Activated T-cell treated with anti-CD3 and anti-CD28 coated beads, Interleukin-2, amount 50 U/mL, for 72 hours (primary cell): ENCODE measurements at places on chromosomes 1 and 21. TPM values are rescaled to one million over a fixed set of nuclear protein-coding genes. Genes with fewer than 3 reads are reported as not detected.

DNA sequence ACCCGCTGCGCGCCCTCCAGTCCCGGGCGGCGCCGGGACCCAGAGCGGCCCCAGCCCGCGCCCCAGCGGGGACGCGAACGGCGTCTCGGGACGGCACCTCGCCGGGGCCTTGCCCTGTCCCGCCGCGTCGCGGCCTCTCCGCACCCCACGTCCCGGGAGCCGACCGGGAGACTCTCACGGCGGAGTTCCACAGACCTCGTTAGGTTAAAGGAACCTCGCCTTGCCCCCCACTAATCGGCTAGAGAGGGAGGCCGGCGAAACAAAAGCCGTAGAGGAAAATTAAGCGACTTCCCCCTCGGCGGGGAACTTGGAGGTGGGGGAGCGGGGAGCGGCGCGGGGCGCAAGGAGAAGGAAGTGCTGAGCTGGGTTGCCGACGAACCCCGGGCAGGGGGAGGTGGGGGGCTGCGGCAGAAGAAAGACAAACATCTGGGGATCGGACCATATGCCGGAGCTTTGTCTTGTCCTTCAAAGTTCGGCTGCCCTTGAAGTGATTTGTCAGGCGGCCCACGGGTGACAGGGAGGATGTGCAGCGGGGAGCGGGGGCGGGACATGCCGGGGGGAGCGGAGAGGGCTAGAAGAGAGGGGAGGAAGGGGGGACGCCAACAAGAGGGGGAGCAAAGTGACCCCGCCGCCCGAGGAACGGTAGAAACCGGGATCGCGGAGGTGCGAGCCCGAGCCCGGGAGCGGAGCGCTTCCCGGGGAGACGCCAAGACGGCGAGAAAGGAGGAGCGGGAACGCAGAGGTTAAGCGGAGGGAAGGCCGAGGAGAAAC is 120.0 kb upstream of the RRP15 start:
- peak; percentile 16 for DNase-seq

DNA sequence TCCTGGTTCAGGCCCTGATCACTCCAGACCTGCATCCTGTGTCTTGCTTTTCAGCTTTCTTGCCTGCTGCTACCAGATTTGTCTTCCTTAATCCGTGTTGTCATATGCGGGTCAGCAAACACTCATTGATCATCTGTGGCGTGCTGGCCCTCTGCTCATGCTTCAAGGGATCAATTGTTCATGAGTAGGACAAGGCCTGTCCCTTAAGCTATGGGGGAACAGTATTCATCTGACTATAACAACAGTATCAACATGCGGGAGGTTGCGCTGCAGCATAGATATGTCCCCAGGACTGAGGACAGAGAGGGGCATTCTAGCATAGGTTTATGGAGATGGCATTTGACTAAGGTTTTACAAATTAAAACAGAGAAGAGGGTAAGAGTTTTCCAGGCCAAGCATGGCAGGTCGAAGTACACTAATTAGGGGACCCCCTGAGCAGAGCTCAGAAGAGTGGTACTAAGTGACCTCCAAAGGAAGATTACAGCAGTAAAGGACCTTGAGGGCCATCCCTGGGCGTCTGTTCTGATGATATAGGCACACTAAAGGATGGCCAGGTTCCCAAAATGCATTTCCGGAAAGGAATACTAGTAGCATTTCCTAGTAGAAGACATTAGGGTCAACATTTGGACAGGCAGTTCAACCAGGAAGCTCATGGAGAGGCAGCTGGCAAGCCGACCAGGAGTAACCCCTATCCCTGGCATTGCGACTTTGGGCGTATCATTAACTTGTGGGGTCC is 811 bp upstream of the ZNF672 start:
- DNase-seq = no peak

DNA sequence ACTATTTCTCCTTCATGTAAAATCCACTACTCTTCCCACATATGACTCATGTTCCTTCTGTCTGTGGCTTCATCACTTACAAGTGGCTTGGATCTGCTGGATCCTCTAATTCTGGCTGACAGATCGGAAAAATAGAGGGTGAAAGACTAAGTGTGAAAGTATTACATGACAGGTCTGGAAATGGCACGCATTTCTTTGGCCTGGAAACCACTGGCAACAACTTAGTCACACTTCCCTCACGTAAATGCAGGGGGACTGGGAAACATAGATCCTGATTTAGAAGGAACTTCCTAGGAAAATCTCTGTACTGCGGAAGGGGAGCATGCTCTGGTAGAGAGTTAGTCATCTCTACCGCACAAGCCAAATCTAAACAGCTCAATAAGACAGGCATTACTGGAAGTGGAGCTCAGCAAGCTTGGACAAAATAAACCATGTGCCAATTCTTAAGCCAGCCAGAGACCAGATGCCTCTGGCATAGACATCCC is 305.4 kb upstream of the PTBP2 start:
- DNase-seq = no peak

Gene EDEM3
- total RNA-seq = 28.3 TPM

DNA sequence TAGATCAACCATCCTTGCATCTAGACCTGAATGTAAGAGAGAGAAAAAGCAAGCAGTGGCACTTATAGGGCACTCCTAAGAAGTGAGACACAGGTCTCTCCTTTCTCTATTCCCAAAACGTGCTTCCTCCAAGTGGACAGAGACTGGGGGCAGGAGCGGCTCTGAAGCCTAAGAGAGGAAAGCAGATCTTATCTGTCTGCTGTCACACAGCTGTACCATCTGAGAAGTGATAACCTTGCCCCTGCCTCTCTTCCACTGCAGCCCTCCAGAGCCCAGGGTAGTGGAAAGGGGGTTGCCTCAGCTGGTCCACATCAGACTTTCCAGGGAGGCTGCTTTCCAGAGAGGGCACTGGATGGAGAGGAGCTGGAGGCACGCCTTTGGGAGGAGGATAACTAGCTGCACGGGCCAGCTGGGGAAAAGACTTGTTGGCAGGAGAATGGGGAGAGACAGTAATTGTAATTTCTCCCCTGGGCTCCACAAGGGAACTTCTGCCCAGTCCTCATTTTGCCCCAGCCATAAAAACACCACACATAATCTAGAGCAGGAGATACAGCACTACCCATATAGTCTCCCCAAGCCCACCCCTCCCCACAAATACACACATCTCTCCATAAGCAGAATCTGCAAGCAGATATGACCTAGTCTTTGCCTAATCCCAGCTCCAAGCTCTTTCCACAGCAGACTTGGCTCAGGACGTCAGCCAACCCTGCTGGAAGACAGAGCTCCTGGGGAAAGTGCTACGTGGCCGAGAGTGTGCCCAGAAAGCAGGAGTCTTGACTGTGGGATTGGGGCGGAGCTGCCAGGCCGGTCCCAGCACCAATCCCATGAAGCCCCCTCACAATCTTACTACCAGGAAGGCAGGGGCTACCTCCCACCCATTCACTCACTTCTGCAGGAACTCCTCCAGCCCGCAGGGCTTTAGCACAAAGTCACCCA is 31.2 kb downstream of the PIK3C2B start:
- no peak for DNase-seq

Gene KRTAP12-2
- not detected for total RNA-seq

- no peak for DNase-seq
These were observed 15.0 kb downstream of the PCSK9 start for GRCh38 chr1:55054396-55054795.

DNA sequence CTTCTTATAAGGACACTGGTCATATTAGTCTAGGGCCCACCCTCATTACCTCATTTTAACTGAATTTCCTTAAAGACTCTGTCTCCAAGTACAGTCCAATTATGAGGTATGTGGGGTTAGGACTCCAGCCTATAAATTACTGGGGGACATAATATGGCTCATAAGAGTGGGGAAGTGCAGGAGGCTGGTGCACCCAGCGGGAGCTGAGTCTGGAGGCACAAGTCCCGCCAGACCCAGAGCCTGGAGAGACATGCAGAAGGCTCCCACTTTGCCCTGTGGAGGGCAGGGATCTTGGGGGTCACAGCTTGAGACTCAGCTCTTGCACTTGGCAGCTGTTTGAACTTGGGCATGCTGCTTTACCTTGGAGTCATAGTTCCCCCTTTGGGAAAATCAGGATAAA is 250.4 kb downstream of the RHOU start:
- no peak for DNase-seq

Gene CCDC27
- total RNA-seq = not detected

DNA sequence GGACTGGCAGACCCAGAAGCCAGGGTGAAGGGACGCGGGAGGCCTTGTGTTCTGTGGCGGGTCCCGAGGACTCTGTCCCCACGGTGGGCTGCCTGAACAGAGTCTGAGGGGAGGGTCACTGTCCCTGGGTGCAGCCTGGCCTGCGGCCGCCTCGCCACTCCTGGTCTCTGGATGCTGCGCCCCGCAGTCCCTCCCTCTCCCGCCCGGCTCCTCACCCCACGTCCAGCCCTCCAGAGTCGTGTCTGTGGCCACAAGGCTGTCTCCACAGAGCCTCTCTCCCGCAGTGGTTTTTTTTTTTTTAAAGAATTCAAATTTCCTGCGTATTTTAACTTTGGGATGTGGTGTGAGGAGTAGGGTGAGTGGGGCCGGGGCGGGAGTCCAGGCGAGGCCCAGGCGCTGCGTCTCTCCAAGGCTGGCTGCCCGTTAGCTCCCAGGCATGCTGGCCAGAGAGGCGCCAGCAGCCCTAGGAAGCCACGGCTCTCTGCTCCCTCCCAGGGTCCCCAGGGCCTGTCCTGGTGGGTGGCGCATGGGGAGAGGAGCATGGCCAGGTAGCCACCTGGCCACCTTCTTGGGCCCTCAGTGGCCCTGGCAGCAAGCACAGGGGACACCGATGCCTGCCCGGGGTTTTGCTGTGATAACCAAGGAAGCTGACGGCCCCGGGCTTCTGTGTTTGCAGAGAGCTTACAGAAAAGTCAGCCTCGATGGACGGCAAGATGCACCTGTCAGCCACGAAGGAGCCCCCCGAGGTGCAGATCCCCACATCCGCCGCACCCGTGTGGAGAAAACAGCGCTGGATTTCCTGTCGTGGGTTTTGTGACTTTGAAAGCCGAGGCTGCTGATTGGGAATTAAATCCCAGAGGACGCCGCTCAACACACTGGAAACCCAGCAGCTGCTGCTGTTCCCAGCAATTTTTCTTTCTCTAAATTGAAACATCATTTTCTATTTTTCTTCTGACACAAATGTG is 72.8 kb downstream of the MORN1 start:
- no peak for DNase-seq

DNA sequence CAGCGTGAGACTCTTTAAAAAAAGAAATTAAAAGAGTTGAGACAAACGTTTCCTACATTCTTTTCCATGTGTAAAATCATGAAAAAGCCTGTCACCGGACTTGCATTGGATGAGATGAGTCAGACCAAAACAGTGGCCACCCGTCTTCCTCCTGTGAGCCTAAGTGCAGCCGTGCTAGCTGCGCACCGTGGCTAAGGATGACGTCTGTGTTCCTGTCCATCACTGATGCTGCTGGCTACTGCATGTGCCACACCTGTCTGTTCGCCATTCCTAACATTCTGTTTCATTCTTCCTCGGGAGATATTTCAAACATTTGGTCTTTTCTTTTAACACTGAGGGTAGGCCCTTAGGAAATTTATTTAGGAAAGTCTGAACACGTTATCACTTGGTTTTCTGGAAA is 31.2 kb downstream of the IFNAR1 start:
- no peak for DNase-seq
